ENCODE measurements at places on chromosomes 1 and 21. TPM values are rescaled to one million over a fixed set of nuclear protein-coding genes. Genes with fewer than 3 reads are reported as not detected.

DNA sequence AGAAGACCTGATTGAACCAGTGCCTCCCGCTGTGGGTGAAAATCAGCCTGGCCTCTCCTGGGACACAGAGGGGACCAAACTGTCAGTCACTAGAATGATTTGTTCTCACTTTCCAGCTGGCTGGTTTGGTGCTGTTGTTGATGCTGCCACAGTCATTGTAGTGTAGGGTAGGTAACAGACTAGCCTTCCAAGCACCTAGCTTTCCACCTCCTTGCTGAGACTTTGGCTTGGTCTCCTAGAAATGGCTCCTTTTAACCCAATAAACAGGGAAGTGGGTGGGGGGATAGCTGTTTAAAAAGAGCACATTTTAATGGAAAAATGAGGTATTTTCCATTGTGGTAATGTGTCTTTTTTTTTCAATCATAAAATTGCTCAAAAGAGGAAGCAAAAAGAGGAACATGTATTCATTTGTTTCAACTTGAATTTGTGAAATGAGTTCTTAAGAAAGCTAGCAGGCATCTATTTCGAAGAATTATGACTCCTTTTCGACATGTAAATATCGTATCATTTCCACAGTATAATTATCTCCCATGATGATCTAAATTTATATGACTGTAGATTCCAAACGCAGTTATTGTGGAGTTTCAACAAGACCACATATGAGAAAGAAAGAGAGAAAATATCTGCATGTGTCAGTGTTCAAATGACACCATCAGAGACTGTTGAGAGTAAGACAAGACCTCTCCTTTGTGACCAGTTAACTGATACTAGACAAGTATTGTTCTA, 190.1 kb downstream of the HLX start:
- no peaks in the 10 kb centered on the region for H3K36me3 ChIP-seq
- no peaks in the 10 kb centered on the region for H3K4me1 ChIP-seq
- H3K4me3 ChIP-seq: no peak overlapping the region
- no peak for DNase-seq
- no peak overlapping the region for H3K27ac ChIP-seq

GRCh38 chr1:9652379-9653209, 1.1 kb downstream of the PIK3CD start:
- peak; percentile 84 for DNase-seq
- H3K4me3 ChIP-seq: peak overlapping the region; percentile 71
- H3K27ac ChIP-seq: peak overlapping the region; percentile 71

- no peak for DNase-seq
- no peak overlapping the region for H3K27ac ChIP-seq
- no peaks in the 10 kb centered on the region for H3K27me3 ChIP-seq
- H3K36me3 ChIP-seq: no peaks in the 10 kb centered on the region
- no peak overlapping the region for H3K4me3 ChIP-seq
- no peaks in the 10 kb centered on the region for H3K4me1 ChIP-seq
These were observed 71.3 kb upstream of the PKN2 start for GRCh38 chr1:88612773-88613172.

- H3K4me1 ChIP-seq: no peaks in the 10 kb centered on the region
- no peak overlapping the region for H3K4me3 ChIP-seq
- no peak overlapping the region for H3K27ac ChIP-seq
These were observed 6.6 kb upstream of the APP start for GRCh38 chr21:26177187-26177586.

DNA sequence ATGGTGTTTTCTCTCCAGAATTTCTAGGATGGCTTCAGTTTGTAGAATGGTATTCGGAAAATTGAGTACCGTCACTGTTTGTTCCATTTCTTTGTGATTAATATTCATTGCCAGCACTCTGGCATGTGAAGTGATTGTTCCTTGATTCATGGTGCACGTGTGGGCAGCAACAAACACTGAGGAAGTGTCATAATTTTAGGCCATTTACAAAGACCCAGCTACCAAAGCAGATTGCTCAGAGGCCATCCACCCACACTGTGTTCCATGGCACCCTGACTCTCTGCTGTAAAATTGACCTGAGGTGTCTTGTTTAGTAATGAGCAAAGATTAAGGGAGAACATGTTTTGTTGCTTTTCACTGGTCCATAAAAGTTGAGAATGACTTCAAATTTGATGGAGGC, 250.9 kb upstream of the FMN2 start:
- no peak overlapping the region for H3K4me3 ChIP-seq
- no peaks in the 10 kb centered on the region for H3K4me1 ChIP-seq
- H3K27ac ChIP-seq: no peak overlapping the region
- no peaks in the 10 kb centered on the region for H3K36me3 ChIP-seq

DNA sequence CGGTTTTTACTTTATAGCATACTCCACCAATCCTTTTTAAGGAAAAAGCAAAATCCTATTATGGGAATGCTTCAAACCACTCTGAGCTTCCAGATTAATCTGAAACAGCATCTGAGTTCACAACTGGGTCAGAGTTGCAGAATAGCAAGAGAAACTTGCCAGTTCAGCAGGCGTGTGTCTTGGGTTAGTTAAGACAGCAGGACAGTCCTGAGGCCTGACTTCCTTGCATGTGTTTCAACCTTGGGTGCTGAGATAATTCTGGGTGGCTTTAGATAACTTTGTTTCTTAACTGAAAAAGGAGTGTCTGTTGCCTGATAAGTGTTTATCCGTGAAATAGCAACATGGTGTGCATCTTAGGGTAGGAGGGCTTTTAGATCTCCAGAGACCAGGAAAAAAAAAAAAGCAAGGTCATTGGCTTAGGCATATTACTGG, 169.2 kb downstream of the DHRS3 start:
- H3K4me1 ChIP-seq: peaks cover 67% of the 10 kb centered on the region
- H3K36me3 ChIP-seq: no peaks in the 10 kb centered on the region
- no peak for DNase-seq
- H3K27me3 ChIP-seq: no peaks in the 10 kb centered on the region

GRCh38 chr21:31173881-31174555, 135.7 kb upstream of the KRTAP19-8 start:
- peaks cover 90% of the 10 kb centered on the region for H3K4me1 ChIP-seq
- H3K27me3 ChIP-seq: no peaks in the 10 kb centered on the region
- H3K4me3 ChIP-seq: no peak overlapping the region
- no peak for DNase-seq
- no peaks in the 10 kb centered on the region for H3K36me3 ChIP-seq

Gene AMPD1
- total RNA-seq: not detected

DNA sequence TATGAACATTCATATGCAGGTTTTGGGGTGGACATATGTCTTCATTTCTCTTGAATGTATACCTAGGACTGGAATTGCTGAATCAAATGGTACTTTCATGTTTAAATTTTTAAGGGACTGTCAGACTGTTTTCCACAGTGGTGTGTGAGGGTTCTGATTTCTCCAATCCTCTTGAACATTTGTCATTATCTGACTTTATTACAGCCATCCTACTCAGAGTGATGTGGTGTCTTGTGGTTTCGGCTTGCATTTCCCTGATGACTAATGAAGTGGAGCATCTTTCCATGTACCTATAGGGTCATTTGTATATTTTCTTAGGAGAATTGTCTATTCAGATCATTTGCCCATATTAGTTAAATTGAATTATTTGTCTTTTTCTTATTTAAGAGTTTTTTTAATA, 35.4 kb upstream of the ZNF281 start:
- no peak overlapping the region for H3K4me3 ChIP-seq
- no peak for DNase-seq
- H3K4me1 ChIP-seq: no peaks in the 10 kb centered on the region
- no peaks in the 10 kb centered on the region for H3K36me3 ChIP-seq
- H3K27me3 ChIP-seq: no peaks in the 10 kb centered on the region

Gene FAM89A
- total RNA-seq: 8.7 TPM

DNA sequence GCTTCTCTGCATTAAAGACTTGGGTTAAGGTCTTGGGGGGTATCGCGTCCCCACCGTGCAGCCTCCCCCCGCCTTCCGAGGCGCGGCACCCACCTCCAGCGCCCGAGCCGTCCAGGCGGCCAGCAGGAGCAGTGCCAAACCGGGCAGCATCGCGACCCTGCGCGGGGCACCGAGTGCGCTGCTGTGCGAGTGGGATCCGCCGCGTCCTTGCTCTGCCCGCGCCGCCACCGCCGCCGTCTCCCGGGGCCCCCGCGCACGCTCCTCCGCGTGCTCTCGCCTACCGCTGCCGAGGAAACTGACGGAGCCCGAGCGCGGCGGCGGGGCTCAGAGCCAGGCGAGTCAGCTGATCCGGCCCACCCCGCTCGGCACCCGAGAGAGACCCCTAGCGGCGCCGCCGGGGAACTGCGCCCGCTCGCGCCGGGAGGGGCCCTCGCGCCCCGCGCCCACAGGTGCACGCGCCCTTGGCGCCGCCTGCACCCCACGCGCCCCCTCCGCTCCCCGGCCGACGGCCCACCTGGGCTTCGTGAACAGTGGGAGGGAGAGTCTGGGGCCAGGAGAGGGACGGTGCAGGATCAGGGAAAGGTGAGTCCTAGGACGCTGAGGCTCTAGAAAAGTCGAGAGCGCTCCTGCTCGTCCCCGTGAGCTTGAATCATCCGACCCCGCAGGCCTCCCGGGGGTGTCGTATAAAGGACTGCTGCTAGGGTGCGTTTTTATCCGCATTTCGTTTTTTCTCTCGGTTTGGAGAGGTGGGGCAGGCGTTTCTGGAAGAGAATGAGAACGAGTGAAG, at the start of gene APP:
Gene APP (minus strand): TSS at position 300 of the 787 bp plus-strand sequence. CDS start 150 bp downstream, at position 150.
- peak within 1 kb of the TSS; percentile 32 for H3K27ac ChIP-seq
- peak; percentile 88 for DNase-seq
- H3K4me1 ChIP-seq: peaks cover 10% of the 10 kb centered on the region
- H3K27me3 ChIP-seq: no peaks in the 10 kb centered on the region
- H3K4me3 ChIP-seq: peak within 1 kb of the TSS; percentile 64

DNA sequence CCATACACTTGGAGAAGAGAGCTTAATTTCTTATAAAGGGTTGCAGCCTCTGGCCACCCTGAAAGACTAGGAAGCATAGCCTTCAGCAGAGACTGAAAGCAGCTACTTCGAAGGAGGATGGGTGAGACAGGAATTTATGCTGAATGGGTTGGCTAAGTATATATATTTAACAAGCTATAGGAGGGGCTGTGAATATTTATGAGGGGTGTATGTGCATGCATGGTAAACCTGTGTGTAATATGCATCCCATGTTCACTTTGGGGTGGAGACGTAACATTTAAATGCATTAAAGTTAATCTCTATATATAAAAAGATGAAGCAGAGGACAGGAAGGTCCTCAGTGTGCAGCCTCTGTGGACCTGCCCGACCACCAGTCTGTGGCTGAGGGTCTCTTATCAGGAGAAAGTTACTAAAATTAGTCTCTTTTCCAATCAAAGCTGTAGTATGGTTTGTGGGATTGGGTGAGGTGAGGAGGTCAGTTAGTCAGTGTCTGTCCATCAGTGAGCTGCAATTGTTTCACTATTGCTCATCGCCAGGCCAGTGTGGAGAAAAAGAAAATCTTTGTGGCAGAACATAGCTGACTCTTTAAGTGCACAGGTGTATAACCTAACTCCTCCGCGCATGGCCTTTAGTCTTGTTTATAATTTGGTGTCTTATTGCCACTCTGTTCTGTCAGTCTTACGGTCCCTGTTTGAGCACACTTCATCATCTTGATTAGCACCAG, 35.4 kb upstream of the DSCAM start:
- H3K4me1 ChIP-seq: no peaks in the 10 kb centered on the region
- no peak overlapping the region for H3K4me3 ChIP-seq
- no peak for DNase-seq
- no peak overlapping the region for H3K27ac ChIP-seq
- H3K27me3 ChIP-seq: no peaks in the 10 kb centered on the region

Gene ATP1A4
- total RNA-seq: not detected

GRCh38 chr1:151443846-151444782, 15.2 kb downstream of the POGZ start:
- no peak overlapping the region for H3K4me3 ChIP-seq
- DNase-seq: peak; percentile 75
- H3K27me3 ChIP-seq: no peaks in the 10 kb centered on the region
- H3K27ac ChIP-seq: no peak overlapping the region
- peaks cover 50% of the 10 kb centered on the region for H3K4me1 ChIP-seq

- H3K4me1 ChIP-seq: no peaks in the 10 kb centered on the region
- DNase-seq: no peak
- no peaks in the 10 kb centered on the region for H3K27me3 ChIP-seq
- H3K4me3 ChIP-seq: no peak overlapping the region
These were observed 130.7 kb upstream of the PRMT6 start for GRCh38 chr1:106925750-106926149.
